ENCODE measurements at places on chromosomes 2 and 18.

GRCh38 chr18:8506251-8507049 is 102.8 kb upstream of the RAB12 start:
- no peak for DNase-seq

DNA sequence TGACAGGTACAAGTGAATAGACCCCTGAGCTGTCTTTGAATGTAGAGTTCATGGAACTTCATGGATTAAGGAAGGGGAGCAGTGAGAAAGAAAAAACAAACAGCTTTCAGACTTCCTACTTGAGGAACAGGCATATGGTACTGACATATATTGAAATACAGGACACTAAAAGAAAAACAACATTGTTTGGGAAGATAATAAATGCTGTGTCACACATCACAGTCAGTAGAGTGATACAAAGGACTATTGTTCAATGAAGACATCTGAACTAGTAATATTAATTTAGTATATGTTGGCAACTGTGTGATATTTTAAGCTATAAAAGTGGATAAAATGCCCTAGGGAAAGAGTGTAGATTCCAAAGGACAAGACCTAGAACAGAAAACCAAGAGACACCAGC is 3.3 kb downstream of the DSC2 start:
- DNase-seq: no peak

DNA sequence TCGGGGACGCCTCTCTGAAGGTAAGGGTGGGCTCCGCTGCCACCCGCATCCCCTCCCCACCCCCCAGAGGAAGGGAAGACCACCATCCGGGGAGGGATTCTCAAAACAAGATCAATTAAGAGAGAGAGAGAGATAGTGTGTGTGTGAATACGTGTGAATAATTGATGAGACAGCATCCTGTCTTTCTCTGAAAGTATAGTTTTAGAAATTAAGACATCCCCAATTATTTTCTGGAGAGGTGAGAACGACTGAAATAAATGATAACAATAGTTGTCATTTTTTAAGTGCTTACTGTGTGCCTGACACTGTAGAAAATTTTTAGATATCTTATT is 751 bp downstream of the IL18R1 start:
- DNase-seq: no peak

- no peak for DNase-seq
Measured at GRCh38 chr2:53505826-53506225, 261.8 kb upstream of the CHAC2 start.

DNA sequence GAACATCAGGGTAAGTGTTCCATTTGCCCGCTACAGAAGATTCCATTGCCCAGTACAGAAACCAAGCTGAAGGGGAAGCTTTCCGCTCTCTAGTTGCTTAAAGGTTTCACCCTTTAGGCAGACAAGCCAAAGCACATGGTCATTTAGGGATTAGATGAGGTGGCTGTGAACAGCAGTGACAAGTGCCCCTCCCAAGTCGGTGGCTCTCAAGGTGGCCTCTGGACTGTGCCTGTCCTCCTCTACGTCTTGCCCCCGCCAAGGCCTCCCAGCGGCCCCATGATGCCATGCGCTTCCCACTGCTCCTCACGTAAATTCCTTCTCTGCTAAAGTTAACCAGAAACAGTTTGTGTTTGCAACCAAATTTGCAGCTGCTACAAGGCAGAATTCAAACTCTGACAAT is 24.2 kb upstream of the PTPN4 start:
- DNase-seq: no peak

DNA sequence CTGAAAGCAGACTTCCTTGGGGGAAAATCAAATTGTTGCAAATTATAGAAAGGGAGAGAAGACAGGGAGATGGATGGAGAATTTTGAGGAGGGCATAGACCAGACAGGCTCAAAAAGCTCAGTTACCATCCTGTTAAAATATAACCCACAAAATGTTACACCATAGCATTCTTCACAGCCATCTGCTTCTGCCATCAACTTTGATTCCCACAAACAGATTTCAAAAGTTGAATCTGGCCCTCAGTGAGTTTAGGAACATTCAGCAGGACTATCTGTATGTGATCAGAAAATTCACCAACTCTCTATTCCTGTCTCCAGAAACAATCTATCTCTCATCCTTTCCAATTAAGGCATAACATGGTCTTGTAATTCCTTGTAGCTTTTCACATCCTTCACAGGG is 159.8 kb upstream of the CCDC68 start:
- no peak for DNase-seq

DNA sequence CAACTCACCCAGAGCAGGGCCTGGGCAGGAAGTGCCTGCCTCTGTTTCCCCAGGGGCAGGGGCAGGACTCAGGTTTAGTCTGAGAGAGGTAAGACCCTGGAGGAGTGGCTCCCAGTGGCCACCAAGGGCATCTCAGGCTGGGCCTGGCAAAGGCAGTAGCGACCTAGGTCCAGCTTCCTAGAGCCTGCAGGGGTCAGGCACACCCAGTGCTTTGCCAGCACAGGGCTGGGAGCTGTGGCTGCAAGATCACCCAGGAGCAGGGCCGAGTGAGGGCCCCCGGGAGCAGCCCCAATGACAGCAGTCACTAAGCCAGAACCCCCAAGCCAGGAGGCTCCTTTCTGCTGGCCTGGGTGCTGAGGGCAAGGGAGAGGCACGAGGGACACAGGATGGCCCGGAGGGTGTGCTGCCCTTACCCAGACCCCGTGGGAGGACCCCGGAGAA is 8.8 kb upstream of the DUSP2 start:
- DNase-seq: no peak

- no peak for DNase-seq
Measured at GRCh38 chr2:154795651-154796050, 97.2 kb downstream of the KCNJ3 start.

DNA sequence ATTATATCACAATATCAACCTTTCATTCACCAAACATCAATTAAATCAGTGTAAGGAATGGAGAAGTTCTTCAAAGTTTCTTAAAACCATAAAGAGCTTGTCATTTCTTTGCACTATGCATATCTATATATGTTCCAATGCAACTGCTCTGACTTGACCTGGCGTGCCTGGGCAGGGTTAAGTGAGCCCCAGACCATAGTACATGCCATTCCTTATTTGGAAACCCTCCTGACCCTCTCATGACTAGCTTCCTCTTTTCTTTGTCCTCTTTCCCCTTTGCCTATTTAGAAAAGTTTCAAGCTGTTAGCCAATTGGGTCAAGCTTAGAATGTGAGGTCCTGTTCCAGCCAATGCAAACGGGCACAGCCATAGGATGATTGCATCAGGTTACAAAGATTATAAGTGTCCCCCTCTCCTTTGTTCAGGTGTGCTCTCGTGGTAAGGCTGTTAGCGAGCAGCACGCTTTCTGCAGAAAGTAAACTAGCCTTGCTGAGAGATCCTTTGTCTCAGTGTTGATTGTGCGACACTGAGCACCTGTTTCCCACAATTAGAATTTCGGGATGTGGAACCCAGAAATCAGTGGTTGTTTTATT is 78.2 kb upstream of the UXS1 start:
- DNase-seq: no peak

DNA sequence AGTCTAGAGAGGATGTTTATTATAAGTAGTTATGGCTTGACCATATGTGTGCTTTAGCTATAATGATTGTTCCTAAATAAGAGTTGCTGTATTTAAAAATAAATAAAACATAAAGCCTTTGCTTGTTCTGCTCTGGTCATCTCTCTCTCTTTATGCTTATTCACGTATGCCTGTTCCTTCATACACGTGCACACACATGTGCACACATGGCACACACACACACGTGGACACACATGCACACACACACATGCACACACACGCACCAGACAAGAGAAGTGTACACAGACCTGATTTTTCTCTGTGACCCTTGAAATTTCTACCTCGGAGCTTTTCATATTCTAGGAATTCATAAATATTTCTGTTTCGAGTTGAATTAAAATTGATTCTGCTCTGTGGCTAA is 658.2 kb upstream of the SALL3 start:
- no peak for DNase-seq

GRCh38 chr2:165238295-165238694 is 919 bp upstream of the SCN2A start:
- no peak for DNase-seq

GRCh38 chr2:150480971-150481830 is 6.3 kb downstream of the RND3 start:
- DNase-seq: no peak

- DNase-seq: no peak
Measured at GRCh38 chr2:239190361-239190760, 210.5 kb downstream of the HDAC4 start.

GRCh38 chr2:85893428-85894258 is 4.9 kb upstream of the ST3GAL5 start:
- DNase-seq: no peak

DNA sequence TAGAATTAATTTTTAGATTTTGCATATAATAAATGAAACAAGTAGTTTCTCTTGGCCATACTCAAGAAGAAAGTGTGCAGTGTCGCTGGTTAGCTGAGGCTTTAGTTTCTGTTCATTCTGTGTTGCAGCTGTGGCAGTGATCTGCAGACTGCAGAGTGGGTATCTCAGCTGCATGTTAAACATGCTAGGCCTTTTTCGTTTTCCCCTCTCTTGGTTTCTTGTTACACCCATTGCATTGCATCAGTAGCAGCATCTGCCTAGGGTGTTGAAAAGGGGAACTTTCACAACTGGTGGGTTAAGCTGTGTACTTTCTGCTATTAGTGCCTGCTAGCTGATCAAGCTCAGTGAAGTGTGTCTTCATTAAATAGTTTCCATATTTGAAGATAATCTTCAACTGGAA is 51.3 kb downstream of the ACSL3 start:
- no peak for DNase-seq

DNA sequence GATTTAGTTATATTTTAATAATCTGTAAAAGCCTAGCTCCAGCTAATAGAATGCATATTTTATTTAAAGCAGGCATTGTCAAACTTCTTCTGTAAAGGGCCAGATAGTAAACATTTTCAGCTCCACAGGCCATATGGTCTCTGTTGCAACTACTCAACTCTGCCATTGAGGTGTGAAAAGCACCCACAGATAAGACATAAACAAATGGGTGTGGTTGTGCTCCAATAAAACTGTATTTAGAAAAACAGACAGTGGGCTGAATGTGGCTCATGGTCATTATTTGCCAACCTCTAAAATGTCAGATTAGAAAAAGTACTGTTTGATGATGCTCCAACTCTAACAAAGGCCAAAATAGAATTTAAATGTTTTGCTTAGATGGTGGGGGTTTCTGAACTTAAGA is 519.9 kb downstream of the RNF144A start:
- no peak for DNase-seq

- no peak for DNase-seq
Measured at GRCh38 chr2:3857576-3857975, 154.2 kb downstream of the DCDC2C start.

- no peak for DNase-seq
Measured at GRCh38 chr2:136183097-136183496, 65.1 kb upstream of the CXCR4 start.

DNA sequence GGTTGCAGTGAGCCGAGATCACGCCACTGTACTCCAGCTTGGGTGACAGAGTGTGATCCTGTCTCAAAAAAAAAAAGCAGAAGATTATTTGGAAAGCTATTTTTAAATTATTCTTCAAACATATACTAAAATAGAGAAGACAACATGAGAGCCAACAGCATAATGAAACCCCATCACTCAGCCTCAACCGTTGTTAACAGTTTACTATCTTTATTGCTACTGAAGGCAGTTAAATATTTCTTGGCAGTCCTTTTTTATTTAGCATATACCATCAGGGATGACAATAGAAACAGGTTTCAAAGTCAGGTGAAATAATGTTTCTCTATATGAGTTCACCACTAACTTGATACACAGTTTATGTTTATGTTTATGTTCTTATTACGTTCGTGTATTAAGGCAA is 157.2 kb downstream of the NEDD4L start:
- DNase-seq: no peak

DNA sequence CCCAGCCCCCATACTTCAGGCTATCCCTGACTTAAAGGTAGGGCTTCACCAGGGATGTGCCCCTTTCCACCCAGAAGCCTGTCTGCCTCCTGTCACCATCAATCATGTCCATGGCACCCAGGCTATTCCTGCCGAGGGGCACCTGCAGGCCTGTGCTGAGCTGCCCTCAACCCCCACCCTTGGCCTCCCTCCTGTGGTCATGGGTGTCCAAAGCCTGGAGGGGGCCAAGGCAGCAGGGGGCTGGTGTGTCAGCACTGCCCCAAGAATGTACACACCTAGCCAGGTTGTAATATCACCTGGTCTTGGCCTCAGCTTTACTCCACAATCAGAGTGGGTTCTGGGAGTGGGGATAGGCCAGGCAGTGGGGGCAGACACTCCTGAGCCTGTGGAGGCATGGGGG is 69.3 kb downstream of the SUCLG1 start:
- DNase-seq: no peak

GRCh38 chr2:233263045-233263570 is 11.6 kb downstream of the ATG16L1 start:
- no peak for DNase-seq

GRCh38 chr2:134120406-134120732 is 133.5 kb upstream of the MGAT5 start:
- no peak for DNase-seq

DNA sequence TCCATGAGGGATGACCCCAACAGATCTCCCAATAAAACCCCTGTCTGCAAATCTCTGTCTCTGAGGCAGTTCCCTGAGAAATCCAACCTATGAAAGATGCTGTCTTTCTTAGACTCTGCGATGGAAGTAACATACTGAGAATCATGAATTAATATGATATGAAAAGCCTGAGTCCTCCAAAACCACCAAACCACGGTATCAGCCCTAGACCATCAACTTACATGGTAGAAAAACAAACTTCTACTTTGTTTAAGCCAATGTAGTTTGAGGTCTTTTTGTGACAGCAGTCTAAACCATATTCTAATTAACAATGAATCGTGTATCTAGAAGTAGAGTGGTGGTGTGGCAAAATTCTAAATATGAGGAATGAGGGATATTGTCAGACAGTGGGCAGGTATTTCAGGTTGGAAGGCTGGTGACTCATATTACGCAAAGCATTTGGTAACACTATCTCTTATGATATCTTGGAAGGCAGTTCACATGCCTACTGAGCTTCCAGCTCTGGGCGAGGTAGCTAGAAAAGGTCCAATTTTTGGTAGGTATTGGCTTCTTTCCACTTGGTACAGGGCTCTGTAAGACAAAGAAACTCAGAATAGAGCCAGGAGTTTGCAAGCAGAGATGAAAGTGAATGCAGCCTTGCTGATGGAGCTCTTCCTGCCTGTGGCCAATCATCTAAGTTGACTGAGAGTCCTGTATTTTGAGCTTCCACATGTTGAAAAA is 215.8 kb downstream of the ZFP36L2 start:
- no peak for DNase-seq

Measured in stimulated activated CD4-positive, alpha-beta T cell treated with anti-CD3 and anti-CD28 coated beads, TNF-alpha, amount 100 ng/mL, for 48 hours (primary cell).